NCI-H446 treated with DMSO at 0.1 percent for 48 hours (cell line): ENCODE measurements at places on chromosomes 16 and 17.

- no peak for DNase-seq
These were observed 369.1 kb downstream of the XYLT1 start for GRCh38 chr16:17101646-17102045.

DNA sequence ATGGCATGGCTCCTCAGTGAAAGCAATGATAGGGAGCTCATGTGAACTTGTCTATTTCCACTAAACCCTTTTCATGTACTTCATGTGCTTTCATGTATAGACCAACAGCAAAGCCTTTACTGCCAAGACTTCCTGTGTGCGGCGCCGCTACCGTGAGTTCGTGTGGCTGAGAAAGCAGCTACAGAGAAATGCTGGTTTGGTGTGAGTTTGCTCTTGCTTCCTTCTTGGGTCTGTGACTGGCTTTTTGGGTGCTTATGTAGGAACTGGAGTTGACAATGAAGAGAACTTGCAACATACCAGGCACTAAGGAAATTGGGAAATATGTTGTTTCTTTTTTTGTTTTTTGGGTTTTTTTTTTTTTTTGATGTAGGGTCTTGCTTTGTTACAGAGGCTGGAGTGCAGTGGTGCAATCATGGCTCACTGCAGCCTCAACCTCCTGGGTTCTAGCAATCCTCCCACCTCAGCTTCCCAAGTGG is 5.7 kb downstream of the SNX11 start:
- no peak for DNase-seq

GRCh38 chr16:3696425-3697218 is 20.7 kb downstream of the TRAP1 start:
- no peak for DNase-seq

DNA sequence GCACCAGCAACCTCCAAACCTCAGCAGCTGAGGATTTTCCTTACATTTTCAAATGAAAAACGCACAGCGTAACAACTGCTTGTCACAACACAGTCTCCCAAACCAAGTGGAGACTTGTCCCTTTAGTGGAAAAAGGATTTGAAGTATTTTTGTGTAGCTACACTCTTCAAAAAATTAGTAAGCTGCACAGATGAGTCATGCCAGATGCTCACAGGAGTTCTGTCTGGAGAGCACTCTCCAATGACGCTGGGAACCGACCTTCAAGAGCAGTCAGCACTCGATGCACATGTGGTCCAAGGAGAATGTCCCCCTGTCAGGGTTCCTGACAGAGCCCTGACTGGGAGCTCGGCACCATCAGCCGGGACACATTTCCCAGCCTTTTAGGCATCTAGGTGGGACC is 39.8 kb downstream of the MAP1LC3B start:
- DNase-seq, result no peak

- DNase-seq, result no peak
These were observed 168.5 kb downstream of the BCAS3 start for GRCh38 chr17:60846175-60846574.

DNA sequence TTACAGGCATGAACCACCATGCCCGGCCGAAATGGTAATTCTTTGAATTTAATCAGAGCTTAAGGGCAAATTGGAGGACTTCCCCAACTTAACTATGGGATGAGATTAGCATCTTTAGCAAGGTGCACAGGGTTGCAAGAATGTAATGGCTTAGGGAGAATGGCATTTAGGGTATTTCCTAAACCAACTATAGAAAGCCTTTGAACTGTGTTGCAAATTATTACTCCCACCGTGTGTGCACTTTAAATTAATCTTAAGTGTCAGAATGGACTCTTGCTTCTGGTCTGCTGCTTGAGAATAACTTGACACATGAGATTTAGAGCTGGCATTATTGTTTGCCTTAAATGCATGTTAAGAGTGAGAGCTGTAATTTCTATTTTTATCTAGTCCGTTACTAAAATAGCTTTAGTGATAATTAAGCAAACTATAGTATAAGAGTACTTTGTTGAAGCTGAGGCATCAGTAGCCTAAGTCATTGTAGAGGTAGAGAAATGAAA is 59.8 kb downstream of the TUBD1 start:
- DNase-seq, result no peak

GRCh38 chr17:71600137-71600789 is 520.6 kb upstream of the SOX9 start:
- no peak for DNase-seq

DNA sequence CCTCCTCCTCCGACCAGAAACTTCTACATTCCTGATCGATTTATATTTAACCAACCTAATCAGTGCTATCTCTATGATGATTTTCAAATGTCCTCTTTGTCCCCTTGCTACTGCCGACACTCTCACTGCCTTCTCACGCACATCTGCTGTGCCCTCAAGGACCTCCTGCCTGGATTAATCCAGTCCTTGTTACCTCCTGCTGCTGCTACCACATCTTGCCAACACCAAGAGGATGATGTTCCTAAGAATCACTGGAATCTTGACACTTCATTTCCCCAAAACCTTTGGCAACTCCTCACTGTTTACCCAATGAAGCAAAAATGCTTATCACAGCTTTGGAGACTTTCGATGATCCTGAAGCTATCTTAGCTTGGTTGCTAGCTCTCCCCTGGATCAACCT is 287.3 kb upstream of the AXIN2 start:
- DNase-seq, result no peak

DNA sequence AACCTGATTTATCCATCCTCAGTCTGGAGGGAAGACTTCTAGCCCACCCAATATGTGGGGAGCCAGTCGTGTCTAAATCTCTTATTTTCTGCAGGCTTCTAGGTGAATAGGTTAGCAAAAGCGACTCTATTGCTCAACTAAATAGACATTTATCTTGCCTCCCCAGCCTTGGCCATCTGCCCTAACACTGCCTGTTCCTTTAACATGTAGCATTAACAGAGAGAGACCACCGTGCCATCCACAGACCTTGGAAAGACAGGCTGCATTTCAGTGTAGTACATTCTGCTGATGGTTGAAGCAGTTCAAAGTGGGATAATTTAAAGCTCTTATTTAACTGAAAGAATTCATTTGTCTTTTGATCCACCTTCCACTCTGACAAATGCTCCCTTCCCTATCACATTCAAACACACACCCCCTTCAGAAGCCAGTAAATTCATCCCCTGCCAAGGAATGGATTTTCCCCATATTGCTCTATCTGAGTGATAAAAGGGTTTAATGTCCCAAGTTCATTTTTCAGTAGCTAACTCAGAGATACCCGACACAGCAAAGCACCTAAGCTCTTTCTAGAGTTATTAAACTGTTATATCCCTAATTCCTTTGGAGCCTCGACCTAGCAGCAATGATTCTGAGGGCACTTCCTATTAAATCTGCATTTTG is 58.1 kb upstream of the COX10 start:
- no peak for DNase-seq

GRCh38 chr17:6099492-6099891 is 29.3 kb downstream of the WSCD1 start:
- DNase-seq, result no peak

DNA sequence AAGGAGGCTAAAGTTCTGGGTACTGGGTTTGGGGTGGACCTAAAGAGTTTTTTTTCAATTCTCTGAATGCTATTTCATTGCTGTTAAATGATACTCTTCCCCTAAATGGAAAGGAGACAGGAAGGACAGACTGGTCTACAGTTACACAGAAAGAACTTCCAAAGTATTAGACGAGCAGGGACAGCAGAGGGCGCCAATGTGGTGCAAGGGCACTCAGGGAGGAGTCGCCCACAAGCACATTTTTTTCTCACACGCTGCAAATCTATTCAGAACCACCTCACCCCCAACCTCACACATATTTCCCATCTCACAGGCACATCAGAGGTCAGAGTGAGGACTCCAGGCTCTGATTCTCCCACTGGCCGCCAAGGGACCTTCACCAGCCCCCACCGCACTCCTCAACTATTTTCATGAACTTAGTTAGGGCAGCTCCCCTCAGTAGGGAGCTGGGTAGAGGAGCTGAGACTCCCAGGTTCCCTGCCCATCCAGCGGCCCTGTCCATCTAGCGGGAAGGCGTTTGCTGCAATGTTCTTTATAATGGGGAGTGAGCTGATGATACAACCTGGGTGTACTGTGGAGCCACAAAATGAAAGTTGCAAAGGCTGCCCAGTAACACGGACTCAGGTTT is 6.8 kb upstream of the CA4 start:
- DNase-seq, result peak; percentile 79

GRCh38 chr16:85296859-85297660 is 184.8 kb upstream of the CIBAR2 start:
- DNase-seq, result no peak

DNA sequence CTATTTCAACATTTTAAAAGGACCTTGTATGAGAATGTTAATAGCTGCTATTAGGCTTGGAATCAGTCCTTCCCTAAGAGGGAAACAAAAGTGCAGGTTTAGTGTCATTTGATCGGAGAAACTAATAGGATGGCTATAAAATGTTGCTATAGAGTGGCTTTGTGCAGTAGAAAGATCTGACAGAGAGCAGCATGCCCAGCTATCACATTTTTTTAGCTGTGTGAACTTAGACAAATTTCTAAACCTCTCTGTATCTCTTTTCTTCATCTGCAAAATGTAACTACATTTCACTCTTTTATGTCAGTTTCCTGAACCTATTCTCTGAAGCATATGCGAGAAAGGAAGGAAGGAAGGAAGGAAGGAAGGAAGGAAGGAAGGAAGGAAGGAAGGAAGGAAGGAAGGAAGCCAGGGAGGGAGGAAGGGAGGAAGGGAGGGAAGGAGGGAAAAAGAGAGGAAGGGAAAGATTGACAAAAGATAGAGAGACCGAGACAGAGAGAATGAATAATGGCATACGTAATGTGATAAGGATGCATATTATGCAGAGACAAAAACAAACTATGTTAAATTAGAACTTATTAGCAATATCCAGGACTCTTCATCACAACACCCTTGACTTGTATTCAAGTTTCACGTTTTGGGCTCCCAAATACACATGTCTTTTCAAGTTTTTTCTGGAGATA is 52.6 kb upstream of the CDH8 start:
- DNase-seq, result no peak

- no peak for DNase-seq
These were observed 15.8 kb downstream of the MEOX1 start for GRCh38 chr17:43645765-43646481.

- DNase-seq, result no peak
These were observed 4.6 kb downstream of the UNC119 start for GRCh38 chr17:28547623-28548416.

- DNase-seq, result no peak
These were observed 22.5 kb upstream of the MYO1D start for GRCh38 chr17:32899236-32900013.

- no peak for DNase-seq
These were observed 4.3 kb upstream of the ZDHHC7 start for GRCh38 chr16:85015481-85016187.

- DNase-seq, result no peak
These were observed 14.8 kb downstream of the CCDC42 start for GRCh38 chr17:8729860-8730259.

- DNase-seq, result no peak
These were observed 7.2 kb downstream of the GAS2L2 start for GRCh38 chr17:35745749-35746320.

DNA sequence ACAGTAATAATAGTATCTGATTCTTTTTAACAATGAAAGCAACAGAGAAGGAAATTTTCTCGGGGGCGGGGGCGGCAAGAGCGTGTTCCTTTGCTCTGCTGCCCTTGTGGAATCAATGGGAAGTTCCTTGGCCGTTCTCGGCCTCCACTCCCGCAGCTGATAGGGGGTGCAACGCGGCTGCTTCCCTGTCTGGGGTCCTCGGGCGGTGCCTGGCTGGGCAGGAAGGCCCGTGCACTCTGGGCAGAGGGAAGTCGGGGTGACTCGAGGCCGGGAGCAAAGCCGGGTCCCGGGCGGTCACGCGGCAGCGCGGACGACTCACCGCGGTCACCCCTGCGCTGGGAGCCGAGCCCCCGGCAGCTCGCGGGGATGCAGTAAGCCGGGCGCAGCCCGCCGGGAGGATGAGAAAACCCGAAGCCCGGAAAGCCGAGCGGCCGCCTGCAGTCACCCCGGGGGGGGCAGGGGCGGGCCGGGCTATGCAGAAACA is 2.5 kb downstream of the TUBB3 start:
- no peak for DNase-seq

- no peak for DNase-seq
These were observed 248.0 kb upstream of the GSE1 start for GRCh38 chr16:85365120-85365519.

DNA sequence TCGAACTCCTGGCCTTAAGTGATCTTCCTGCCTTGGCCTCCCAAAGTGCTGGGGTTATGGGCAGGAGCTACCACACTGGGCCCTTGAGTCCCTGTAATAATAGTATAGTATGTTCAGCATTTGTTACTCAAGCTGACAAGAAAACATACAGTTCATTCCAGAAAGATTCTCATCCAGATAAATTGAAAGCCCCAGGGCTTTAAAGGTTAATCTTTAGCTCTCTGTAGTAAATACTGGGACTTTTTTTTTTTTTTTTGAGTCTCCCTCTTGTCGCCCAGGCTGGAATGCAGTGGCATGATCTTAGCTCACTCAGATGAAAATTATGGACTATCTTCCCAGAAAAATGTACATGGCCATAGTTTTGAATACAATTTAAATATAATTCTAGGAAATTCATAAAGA is 11.0 kb downstream of the BRCA1 start:
- no peak for DNase-seq

GRCh38 chr17:13362341-13363122 is 239.2 kb downstream of the HS3ST3A1 start:
- no peak for DNase-seq

DNA sequence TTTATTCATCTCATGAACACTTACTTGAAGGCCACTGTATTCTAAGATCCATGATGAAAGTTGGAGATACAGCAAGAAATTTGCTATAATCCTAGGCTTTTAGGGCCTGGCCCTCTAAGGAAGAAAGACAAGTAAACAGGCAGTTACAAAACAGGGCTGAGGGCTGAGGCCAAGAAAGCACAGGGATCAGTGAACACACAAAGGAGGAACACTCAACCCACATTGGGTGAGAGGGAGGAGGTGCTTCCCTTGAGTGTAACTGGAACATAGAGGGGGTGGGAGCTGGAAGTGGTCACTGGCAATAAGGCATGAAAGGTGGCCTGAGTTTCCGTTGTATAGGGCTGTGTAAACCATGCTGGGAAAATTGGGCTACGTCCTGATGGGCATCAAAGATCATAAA is 112.2 kb downstream of the ZNF18 start:
- no peak for DNase-seq
